ENCODE measurements at places on chromosomes 5 and 9.

DNA sequence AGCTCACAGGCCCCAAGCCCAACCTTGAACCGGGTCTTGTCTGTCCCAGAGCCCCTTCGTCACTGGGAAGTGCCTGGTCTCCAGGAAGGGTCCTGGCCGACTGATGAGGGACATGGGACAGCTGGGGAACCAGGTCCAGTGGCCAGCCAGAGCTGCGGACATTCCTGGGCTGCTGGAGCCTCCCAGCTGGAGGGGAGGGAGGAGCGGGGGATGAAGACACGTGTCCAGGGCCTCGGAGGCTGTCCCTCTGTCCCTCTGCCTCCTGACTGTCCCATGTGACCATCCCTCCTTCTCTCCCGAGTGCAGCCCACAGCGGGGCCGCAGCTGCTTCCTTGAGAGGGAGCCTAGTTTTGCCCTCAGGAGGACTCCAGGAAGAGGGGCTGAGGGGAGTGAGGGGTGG, 41.7 kb upstream of the UBAC1 start:
- DNase-seq, result no peak

DNA sequence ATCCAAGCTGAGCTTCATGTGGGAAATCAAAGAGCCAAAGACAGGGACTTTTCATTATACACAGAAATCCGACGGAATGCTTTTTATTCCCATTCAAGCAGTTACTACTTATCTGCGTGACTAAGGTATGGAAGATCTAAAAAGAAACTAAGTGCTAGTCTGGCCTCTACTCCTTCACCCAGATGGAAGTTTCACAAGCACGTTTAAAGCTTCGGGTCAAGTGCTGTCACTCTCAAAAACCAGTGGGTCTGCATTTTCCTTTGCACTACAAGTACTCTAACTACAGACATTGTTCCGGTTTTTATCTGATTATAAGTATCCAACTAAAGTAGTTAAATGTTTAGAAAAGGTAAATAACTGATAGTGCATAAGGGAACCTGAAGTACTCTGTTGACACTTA, 13.7 kb upstream of the MTAP start:
- no peak for DNase-seq

DNA sequence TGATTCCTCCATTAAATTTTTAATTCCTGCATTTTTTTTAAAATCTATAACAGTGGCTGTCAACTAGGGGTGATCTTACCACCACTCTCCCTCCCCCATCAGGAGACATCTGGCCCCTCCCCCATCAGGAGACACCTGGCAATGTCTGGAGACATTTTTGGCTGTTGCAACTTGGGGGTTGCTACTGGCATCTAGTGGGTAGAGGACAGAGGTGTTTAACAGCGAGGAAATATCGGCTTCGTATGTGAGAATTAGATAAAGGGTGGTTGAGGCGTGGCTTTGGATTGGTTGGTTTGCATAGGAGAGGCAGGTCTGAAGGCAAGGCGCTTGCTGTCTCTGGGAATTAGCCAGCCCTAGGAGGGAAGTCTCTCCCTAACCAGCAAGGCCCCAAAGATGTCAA, 10.5 kb downstream of the CDHR2 start:
- no peak for DNase-seq

- no peak for DNase-seq
Observed at GRCh38 chr9:123835821-123836220, 94.1 kb downstream of the DENND1A start.

- no peak for DNase-seq
Observed at GRCh38 chr9:114888607-114889006, 41.8 kb downstream of the TNFSF8 start.

GRCh38 chr5:38595132-38595745, 38.8 kb upstream of the LIFR start:
- DNase-seq, result no peak

DNA sequence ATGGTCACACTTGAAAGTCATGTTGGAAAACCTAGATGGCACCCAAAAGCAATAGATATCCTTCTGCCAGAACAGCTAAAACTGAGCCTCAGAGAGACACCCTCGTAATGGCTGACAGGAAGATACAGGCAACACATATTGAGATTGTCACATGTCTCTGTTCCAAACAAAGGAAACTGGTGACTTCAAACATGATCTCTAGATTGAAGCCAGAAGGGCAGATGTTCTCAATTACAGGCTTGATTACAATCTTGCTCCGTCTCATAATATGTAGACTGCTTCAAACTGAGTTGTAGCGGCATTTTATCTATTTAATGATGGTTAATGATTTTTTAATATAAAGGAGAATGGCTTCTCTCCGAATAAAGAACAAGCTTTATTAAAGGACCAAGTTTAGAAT, 774.3 kb downstream of the KCTD16 start:
- DNase-seq, result no peak

- no peak for DNase-seq
Observed at GRCh38 chr5:115541611-115542010, 3.0 kb downstream of the FEM1C start.

GRCh38 chr5:174553556-174553955, 170.8 kb upstream of the MSX2 start:
- DNase-seq, result no peak

- no peak for DNase-seq
Observed at GRCh38 chr5:97909541-97909940, 726.5 kb upstream of the RIOK2 start.

- DNase-seq, result no peak
Observed at GRCh38 chr9:106644661-106645060, 218.3 kb upstream of the ZNF462 start.

GRCh38 chr5:122172207-122172606, 42.9 kb downstream of the ZNF474 start:
- no peak for DNase-seq

DNA sequence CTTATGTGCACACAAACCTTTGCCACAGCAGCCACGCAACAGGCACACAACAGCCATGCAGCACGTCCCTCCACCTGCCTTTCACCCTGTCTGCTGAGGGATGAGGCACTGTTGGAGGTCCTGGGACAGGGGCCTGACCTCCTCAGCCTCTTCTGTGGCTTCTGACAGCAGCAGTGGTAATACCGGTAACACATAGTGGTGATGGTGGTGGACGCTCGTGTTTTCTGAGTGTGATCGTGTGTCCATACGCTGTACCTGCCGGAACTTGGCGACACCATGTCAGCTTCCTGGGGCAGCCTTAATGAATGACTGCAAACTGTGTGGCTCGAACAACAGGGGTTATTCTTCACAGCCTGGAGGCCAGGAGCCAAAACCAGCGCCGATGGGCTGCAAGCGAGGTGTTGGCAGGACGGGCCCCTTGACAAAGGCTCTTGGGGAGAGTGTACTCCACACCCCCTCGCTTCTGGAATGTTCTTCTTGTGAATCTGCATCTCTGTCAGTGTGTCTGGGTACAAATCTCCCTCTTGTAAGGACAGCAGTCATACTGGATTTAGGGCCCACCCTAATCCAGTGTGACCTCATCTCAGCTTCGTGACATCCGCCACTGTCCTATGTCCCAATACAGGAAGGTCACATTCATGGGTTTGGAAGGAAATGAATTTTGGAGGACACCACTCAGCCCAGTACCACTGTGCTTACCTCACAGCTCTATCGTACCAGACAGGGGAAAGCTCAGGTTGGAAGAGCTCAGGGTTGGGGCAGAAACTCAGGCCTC, 55.3 kb upstream of the EXOC3 start:
- DNase-seq, result no peak

DNA sequence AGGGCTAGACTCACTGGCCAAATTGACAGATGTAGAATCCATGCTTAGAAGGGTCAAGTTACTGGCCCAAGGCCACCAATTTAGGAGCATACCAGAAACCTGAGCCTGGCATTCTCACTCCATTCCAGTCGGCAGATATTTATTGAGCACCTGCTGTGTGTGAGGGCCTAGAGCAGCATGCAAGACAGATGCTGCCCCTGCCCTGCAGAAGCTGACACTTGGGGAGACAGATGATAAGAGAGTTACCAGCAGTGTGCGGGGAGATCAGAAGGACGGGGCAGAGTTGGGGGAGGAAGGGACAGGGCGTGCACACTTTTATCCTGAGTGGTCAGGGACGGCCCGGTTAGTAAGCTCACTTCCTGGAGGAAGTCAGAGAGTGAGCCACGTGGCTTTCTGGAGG, 111.5 kb upstream of the RAPGEF1 start:
- DNase-seq, result no peak

- no peak for DNase-seq
Observed at GRCh38 chr5:16842896-16843295, 93.2 kb downstream of the MYO10 start.

DNA sequence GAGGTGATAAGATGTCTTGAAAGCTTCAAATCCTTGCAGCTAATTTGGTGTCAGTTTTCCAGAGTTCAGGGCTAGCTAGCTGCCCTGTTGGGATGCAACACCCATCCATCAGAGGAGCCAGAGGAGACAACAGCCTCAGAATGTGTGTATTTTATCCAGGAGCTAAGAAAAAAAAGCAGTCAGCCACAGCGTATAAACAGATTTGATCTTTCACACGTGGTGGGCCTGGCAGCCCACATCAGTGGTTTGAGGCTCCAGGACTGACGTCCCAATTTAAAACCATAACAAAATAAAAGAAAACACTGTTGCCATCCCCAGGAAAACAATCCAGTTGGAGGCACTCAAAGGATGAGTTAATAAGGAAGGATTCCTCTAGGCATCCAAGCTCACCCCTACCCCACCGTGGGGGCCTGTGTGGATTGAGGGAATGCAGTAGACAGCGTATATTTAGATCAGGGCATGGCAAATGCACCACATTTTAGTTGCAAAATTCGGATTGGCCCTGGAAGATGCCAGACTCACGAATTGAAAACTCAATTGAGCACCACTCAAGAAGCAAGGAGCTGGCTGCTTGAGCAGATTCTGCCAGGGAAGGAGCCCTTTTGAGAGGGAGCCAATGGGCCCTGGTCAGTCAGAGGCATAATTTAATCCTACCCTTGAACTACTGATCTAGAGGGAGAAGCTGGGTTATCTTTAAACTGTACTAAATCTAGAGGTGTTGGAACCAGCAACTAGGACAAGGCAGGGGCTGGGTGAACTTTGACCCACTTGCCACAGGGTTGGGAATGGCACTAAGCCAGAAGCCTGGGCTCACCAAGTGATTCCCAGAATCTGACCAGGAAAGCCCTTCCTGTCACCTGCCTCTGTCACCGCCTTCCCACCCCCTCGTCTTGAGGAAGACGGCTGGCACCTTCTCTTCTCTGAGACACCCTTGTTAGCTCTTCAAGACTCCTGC, 17.5 kb downstream of the ADRA1B start:
- DNase-seq, result no peak

Data from NCI-H1694 (cell line).